Stimulated activated naive B cell treated with anti-CD40 and anti-IgM and Interleukin-4, amounts not matched to agents 10 μg/mL and 1 μg/mL and 100 μg/mL, for 72 hours (primary cell): ENCODE measurements at places on chromosomes 1 and 21.
A peak's percentile ranks its signal among the peaks of the same experiment; 100 is the strongest.

GRCh38 chr1:209633335-209633997, 18.8 kb downstream of the LAMB3 start:
- peak overlapping the region; percentile 7 for H3K27ac ChIP-seq
- H3K27me3 ChIP-seq, result peaks cover 7% of the 10 kb centered on the region
- no peaks in the 10 kb centered on the region for H3K36me3 ChIP-seq
- no peak for DNase-seq

DNA sequence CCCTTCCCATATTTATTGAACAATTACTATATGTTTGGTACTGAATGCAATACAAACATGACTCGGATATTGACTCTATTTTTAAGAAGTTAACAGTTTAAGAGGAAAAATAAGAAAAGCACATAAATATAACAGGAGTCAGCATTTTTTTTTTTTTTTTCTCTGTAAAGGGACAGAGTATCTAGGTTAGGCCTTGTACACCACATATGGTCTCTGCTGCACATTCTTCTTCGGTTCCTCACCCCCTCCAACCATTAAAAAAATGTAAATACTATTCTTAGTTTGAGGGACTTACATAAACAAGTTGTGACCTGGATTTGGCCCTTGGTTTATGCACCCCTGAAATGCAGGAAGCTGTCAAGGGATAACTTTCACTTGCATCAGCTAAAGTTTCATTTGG, 40.4 kb downstream of the PHC2 start:
- no peaks in the 10 kb centered on the region for H3K4me1 ChIP-seq
- DNase-seq, result no peak
- H3K4me3 ChIP-seq, result no peak overlapping the region
- H3K27me3 ChIP-seq, result peaks cover 6% of the 10 kb centered on the region
- H3K36me3 ChIP-seq, result no peaks in the 10 kb centered on the region
- H3K27ac ChIP-seq, result no peak overlapping the region

GRCh38 chr1:199447906-199448305, 579.6 kb upstream of the NR5A2 start:
- no peaks in the 10 kb centered on the region for H3K4me1 ChIP-seq
- no peak overlapping the region for H3K4me3 ChIP-seq
- H3K36me3 ChIP-seq, result peaks cover 2% of the 10 kb centered on the region
- DNase-seq, result no peak

DNA sequence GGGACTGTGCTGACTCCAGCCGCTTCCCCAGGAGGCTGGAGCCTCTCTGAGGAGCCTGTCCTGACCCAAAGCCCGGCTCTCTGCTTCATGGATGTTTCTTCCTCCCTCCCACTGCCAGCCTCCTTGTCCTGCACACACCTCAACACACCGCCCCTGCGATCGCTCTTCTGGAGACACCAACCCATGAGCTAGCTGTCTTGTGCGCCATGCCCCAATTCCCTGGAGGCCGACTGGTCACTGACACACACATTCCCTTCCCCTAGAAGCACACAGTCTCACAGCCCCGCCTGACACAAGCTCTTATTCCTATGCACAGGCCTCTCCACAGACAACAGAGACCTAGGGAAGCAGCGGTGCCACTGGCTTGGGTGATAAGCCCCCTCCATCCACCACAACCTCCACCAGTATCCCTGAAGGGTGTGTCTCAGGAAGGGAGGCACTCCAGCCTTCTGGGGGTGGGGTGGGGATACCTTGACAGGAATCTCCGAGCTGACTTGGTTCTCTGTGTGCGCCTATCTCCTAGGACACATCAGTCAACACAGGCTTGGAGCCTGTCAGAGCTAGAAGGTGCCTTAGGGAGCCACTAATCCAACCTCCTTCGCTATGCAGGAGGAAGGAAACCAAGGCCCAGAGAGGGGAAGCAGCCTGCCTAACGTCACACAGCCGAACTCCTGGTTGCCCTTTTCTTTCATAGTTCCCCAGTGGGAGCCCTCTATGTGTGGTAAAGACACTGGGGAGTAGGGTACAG, 31.1 kb downstream of the AHDC1 start:
- H3K4me1 ChIP-seq, result peaks cover 71% of the 10 kb centered on the region
- H3K4me3 ChIP-seq, result no peak overlapping the region
- H3K36me3 ChIP-seq, result no peaks in the 10 kb centered on the region
- H3K27ac ChIP-seq, result peak overlapping the region; percentile 56

DNA sequence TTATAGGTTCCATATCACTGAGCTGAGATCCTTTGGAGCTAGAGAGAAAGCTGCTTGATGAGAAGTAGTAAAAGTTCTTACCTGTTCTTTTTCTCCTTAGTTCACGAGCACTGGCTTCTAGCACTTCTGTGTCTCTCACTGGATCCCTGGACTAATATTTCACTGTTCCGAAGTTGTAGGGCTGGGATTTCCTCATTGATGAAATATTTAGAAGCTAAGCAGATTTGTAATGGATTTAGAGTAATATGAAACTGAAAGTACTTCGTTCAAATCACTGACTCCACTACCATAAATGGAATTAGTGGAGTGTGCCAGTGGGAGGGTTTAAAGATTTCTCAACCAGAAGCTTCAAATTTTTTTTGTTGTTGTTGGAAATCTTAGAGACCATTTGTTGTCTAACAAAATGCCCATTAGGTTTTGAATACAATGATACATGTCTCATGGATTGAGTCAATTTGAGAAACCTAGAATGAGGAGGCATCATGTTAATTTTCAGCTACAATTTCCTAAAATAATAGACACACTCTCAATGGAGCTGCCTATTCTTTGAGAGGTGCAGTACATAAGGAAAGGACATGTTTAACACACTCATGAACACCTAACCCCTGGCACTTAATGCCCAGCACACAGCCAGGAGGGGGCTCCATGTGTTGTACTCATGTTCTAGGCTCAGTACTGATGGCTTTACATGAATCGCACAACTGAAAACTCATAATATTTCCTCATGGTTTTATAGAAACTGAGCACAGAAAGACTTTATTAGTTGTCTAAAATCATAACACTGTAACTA, at the start of gene GBP1:
Gene GBP1, minus strand, starts transcription at position 130 of the 790 bp plus-strand sequence. CDS start 1,974 bp downstream, outside the sequence.
- H3K27me3 ChIP-seq, result no peaks in the 10 kb centered on the region
- H3K27ac ChIP-seq, result peak within 1 kb of the TSS; percentile 96
- H3K4me3 ChIP-seq, result peak within 1 kb of the TSS; percentile 91
- no peak for DNase-seq
- peaks cover 5% of the 10 kb centered on the region for H3K36me3 ChIP-seq
- H3K4me1 ChIP-seq, result peaks cover 33% of the 10 kb centered on the region

GRCh38 chr1:89351597-89352311, 12.1 kb upstream of the GBP6 start:
- DNase-seq, result no peak
- H3K4me3 ChIP-seq, result no peak overlapping the region
- H3K4me1 ChIP-seq, result peaks cover 2% of the 10 kb centered on the region
- no peak overlapping the region for H3K27ac ChIP-seq
- H3K36me3 ChIP-seq, result no peaks in the 10 kb centered on the region
- H3K27me3 ChIP-seq, result no peaks in the 10 kb centered on the region

DNA sequence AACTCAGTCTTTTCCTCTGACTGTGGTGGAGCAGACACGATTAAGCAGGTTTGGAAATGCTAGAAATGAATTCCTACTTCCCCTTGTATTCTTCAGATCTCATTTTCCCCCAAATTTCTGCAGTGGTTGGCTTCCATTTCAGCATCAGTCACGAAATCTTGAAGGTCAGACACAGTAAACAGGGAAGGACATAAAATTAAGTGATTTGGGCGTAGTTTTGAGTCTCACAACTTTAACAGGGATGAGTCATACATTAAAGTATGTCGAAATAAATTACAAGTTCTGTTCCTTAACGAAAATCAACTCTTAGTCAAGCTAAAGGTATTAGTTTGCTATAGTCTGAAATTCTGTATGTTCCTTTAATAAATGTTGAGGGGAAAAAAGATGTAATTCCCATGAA, 61.1 kb downstream of the HNRNPR start:
- DNase-seq, result no peak
- no peaks in the 10 kb centered on the region for H3K27me3 ChIP-seq
- H3K4me3 ChIP-seq, result no peak overlapping the region
- H3K4me1 ChIP-seq, result peaks cover 11% of the 10 kb centered on the region
- H3K27ac ChIP-seq, result no peak overlapping the region

GRCh38 chr1:116345011-116345410, 28.0 kb upstream of the ATP1A1 start:
- no peaks in the 10 kb centered on the region for H3K4me1 ChIP-seq
- no peak for DNase-seq
- no peak overlapping the region for H3K4me3 ChIP-seq
- H3K27me3 ChIP-seq, result peaks cover 38% of the 10 kb centered on the region
- H3K27ac ChIP-seq, result no peak overlapping the region

- H3K27ac ChIP-seq, result no peak overlapping the region
- no peak overlapping the region for H3K4me3 ChIP-seq
- H3K36me3 ChIP-seq, result no peaks in the 10 kb centered on the region
- no peaks in the 10 kb centered on the region for H3K4me1 ChIP-seq
These were observed 40.5 kb upstream of the PAXBP1 start for GRCh38 chr21:32812035-32812434.

- H3K27me3 ChIP-seq, result peaks cover 8% of the 10 kb centered on the region
- no peak overlapping the region for H3K27ac ChIP-seq
- H3K4me1 ChIP-seq, result peaks cover 13% of the 10 kb centered on the region
- no peak overlapping the region for H3K4me3 ChIP-seq
These were observed 23.8 kb downstream of the PTTG1IP start for GRCh38 chr21:44849616-44850130.

GRCh38 chr1:119367432-119368124, 1.0 kb upstream of the HAO2 start:
- H3K4me1 ChIP-seq, result no peaks in the 10 kb centered on the region
- H3K27me3 ChIP-seq, result peaks cover 13% of the 10 kb centered on the region
- no peak overlapping the region for H3K27ac ChIP-seq
- no peak overlapping the region for H3K4me3 ChIP-seq
- no peak for DNase-seq
- H3K36me3 ChIP-seq, result no peaks in the 10 kb centered on the region

GRCh38 chr21:29443411-29444010, 144.8 kb downstream of the BACH1 start:
- peaks cover 4% of the 10 kb centered on the region for H3K4me1 ChIP-seq
- no peak overlapping the region for H3K4me3 ChIP-seq
- no peaks in the 10 kb centered on the region for H3K27me3 ChIP-seq
- no peak for DNase-seq

- H3K27me3 ChIP-seq, result no peaks in the 10 kb centered on the region
- peaks cover 38% of the 10 kb centered on the region for H3K36me3 ChIP-seq
- peaks cover 79% of the 10 kb centered on the region for H3K4me1 ChIP-seq
- no peak overlapping the region for H3K4me3 ChIP-seq
- no peak for DNase-seq
- no peak overlapping the region for H3K27ac ChIP-seq
These were observed 7.2 kb downstream of the PRDM2 start for GRCh38 chr1:13707164-13707563.

DNA sequence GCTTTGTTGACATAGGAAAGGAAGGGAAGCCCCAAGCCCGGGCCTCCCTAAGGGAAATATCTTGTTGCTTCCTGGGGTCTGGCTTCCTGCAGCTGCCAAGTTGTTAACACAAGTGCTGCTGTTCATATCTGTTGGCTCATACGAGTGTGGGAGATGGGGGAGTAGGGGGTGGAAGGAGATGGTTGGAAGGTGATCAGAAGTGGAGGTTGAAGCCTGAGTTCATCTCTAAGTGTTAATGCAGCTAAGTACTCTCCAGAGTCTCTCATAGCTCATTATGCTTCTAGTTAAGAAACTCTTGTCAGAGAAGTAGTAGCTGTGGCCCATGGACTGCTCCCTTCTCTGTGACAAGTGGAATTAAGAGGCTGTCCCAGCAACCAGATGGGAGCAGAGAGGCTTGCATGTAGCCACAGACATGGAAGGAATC, 319.2 kb upstream of the SPAG17 start:
- H3K27me3 ChIP-seq, result no peaks in the 10 kb centered on the region
- no peak overlapping the region for H3K4me3 ChIP-seq
- DNase-seq, result no peak
- no peaks in the 10 kb centered on the region for H3K36me3 ChIP-seq

GRCh38 chr1:240794046-240794843, 182.3 kb upstream of the GREM2 start:
- no peak overlapping the region for H3K27ac ChIP-seq
- H3K27me3 ChIP-seq, result no peaks in the 10 kb centered on the region
- DNase-seq, result no peak
- no peaks in the 10 kb centered on the region for H3K36me3 ChIP-seq

- H3K4me1 ChIP-seq, result peaks cover under 1% of the 10 kb centered on the region
- no peak overlapping the region for H3K27ac ChIP-seq
- peaks cover 18% of the 10 kb centered on the region for H3K36me3 ChIP-seq
- no peak overlapping the region for H3K4me3 ChIP-seq
These were observed 24.4 kb downstream of the RRAGC start for GRCh38 chr1:38834937-38835827.

DNA sequence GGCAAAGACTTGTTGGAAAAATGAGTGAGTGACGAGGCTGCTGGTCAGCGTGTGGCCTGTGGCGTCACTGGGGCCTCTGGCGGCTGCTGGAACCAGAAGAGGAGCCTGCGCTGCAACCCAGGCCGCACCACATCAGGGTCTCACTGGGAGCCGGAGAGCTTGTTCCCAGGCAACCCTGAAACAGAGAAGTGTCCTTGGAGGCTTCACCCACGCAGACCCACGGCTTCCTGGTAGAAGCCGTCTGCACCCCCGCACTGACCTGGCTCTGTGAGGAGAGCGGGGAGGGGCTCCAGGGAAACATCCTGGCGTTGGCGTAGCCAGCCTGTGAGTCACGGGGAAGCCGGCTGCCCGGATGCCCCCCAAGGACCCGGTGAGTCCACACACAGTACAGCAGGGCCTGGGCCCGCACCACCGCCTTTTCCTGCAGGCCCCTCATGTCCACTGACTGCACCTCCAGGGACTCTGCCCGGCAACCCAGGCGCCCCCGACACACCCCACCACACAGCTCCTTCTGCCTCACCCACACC, 57.4 kb downstream of the COL6A1 start:
- H3K27ac ChIP-seq, result no peak overlapping the region
- DNase-seq, result no peak
- H3K36me3 ChIP-seq, result no peaks in the 10 kb centered on the region
- no peaks in the 10 kb centered on the region for H3K4me1 ChIP-seq
- no peak overlapping the region for H3K4me3 ChIP-seq

- H3K27ac ChIP-seq, result no peak overlapping the region
- no peak overlapping the region for H3K4me3 ChIP-seq
- no peak for DNase-seq
These were observed 96.7 kb upstream of the HP1BP3 start for GRCh38 chr1:20883766-20884165.

GRCh38 chr1:198780376-198780775, 141.5 kb downstream of the PTPRC start:
- no peak overlapping the region for H3K27ac ChIP-seq
- no peaks in the 10 kb centered on the region for H3K27me3 ChIP-seq
- H3K4me1 ChIP-seq, result peaks cover 8% of the 10 kb centered on the region
- no peaks in the 10 kb centered on the region for H3K36me3 ChIP-seq

- no peak for DNase-seq
- no peaks in the 10 kb centered on the region for H3K36me3 ChIP-seq
- H3K4me1 ChIP-seq, result no peaks in the 10 kb centered on the region
- no peak overlapping the region for H3K4me3 ChIP-seq
- no peaks in the 10 kb centered on the region for H3K27me3 ChIP-seq
These were observed 617.7 kb upstream of the ADGRL2 start for GRCh38 chr1:81183051-81183450.

GRCh38 chr1:160708118-160708517, 3.5 kb downstream of the CD48 start:
- no peaks in the 10 kb centered on the region for H3K27me3 ChIP-seq

DNA sequence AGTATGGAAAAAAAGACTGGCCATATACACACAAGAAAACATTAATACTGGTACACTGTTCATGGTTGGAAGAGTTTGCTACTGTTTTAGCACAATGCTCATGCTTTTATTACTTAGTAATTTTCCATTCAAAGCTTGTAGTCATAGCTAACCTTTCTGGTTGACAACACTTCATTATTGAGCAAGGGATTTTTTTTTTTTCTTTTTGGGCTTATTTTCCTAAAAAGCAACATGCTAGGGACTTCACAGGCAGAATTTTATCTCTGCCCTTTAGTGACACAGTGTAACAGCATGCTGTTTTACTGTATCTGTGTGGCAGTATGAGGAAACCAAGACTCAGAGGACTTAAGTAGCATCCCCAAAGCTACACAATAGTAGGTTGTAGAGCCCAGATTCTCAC, 58.5 kb downstream of the FGGY start:
- DNase-seq, result no peak
- H3K4me3 ChIP-seq, result peak overlapping the region; percentile 52
- H3K27me3 ChIP-seq, result no peaks in the 10 kb centered on the region
- H3K27ac ChIP-seq, result peak overlapping the region; percentile 76
